ENCODE measurements at places on chromosomes 4 and X.

DNA sequence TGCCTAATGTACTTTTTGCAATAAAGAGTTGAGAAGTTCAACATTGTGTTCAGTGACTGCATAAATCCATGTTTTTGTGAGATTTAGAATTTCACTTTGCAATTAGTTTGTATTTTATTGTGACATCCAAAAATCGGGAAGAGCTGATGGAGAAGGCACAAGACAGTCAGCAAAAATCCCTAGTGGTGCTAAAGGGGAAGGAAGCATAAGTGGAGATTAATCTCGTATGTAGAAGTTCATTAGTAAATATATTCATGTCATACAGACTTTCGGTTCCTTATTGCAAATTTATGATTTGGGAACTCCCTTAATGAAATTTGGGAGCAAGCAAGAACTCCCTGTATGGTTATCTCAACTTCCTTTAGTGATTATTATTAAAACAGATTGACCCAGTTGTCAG, 57.8 kb upstream of the SLC39A8 start:
- DNase-seq: no peak

GRCh38 chr4:154025110-154025509, 236.2 kb upstream of the SFRP2 start:
- no peak for DNase-seq

DNA sequence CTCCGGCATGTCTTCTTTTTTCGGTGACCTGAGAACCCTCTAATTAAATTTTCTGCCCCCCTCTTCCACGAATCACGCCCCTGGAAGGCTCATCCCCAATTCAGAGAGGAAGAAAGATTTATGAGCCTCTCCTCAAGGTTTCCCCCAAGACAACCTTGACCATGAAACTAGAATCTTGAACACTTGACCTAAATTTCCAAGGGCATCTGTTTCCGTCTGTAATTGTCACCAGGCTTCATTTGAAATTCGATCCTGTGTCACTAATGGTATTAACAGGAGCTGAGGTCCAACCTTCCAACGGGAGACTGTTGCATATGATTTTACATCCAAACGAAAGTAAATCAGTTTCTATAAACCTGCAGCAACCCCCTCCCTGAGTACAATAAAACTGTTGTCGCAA, 139.9 kb upstream of the ZIC3 start:
- DNase-seq: no peak

- peak; percentile 84 for DNase-seq
Measured at GRCh38 chr4:242121-242848, 63.0 kb downstream of the ZNF732 start.

- no peak for DNase-seq
Measured at GRCh38 chrX:50827996-50828395, 14.0 kb upstream of the SHROOM4 start.

DNA sequence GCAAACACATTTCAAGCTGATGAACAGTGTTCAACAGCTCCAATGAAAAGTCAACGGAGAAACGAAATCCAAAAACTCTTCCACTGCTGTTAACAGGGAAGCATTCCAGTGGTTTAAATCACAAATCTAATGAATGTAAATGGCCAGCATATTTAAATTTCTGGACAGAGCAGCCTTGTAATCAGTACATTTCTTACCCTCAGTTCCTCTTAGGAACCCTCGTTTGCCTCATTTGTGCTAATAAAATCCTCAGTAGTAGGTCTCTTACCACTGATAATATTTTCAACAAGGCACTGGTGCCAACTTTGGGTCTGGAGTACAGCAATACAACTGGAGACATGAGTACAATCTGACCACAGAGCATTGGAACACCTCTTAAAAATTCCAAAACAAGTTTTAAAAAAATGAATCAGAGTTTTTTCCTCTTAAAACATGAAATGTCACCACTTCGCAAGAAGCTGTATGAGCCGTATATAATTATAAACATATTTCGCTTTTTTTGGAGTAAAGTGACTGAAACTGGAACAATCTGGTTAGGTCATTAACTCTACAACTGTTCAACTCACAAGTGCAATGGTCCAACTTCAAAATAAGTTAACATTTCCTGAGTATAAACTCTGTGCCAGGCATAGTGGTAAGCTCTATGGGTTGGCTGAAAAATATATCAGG, 211.2 kb downstream of the CPEB2 start:
- no peak for DNase-seq

GRCh38 chrX:19343535-19344408, at the start of gene PDHA1:
TSS of gene PDHA1 (plus strand) at chrX:19343927. CDS start at chrX:19344038, 111 bp downstream.
- DNase-seq: peak; percentile 93

GRCh38 chr4:170529748-170530722, 440.3 kb upstream of the AADAT start:
- DNase-seq: no peak

DNA sequence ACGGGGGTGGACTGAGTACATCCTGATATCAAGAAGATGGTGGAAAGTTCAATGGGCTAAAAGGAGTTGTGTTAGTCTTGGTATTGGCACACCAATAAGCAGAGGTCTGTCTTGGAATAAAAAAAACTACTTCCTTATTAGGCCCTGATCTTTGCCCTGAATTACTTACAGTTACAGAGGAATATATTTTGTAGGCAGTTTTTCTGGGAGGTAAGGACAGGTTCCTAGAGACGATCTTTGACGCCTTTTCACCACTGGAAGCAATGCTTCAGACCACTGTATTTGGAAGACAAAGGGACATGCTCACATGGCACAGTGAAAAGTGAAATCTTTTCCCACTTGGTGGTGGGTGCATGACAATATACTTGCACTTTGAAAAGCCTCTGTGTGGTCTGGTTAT, 618 bp upstream of the XK start:
- no peak for DNase-seq

- DNase-seq: no peak
Measured at GRCh38 chr4:48664938-48665337, 115.1 kb downstream of the FRYL start.

DNA sequence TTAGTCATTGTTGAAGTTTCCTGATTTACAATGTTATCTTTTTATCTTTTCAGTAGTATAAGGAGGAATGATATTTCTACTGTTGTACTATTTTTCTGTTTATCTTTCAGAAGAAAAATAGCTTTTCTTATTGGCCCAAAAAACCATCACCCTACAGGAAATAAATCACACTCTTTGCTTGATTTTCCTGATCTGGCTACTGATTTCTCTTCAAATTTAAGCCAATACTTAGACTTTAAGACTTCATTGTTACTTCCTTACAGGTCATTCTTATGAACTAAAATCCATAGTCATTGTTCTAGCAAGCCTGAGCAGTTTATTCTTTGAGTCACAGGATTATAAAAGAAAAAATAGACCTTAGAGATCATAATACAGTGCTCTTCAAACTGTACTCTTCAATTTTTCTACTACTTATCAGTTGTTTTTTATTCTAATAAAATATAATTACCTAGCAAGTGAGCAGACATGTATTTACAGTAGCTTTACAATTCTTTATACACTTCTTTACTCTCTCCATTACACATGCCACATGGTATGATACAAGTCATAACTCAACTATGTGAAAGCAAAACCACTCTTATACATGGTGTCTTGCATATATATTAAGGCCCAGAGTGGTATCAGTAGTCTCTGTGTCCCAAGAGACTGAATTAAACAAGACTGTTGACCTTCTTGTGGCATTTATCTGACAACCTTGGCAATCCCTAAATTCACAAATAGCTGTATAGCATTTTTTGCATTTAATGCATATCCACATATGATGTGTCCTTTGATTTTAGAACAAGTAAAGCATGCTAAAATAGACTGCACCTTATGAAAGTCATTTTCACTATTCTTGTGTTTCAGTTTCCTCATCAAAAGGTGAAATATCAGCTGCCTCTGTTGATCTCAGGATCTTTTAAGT, 47.9 kb downstream of the TET2 start:
- no peak for DNase-seq

GRCh38 chr4:111499291-111499690, 646.0 kb upstream of the FAM241A start:
- DNase-seq: no peak

DNA sequence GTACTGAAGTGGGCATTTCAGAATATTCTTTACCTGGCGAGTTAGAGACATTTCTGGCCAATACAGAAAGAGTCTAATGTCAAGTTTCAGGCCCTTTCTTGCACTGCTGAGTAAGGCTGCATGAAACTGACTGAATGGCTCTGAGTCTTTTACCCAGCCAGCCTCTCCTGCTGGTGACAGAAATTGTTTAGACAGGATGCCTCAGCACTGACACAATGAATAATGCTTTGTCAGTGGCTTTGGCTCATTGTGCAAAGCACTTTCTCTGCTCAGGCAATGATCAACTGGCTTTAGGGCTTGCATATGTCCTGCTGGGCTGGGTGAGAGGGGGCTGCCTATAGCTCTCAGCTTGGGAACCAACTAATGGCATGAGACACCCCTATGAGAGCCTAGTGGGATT, 45.5 kb downstream of the CLNK start:
- DNase-seq: no peak

- DNase-seq: no peak
Measured at GRCh38 chrX:48045410-48046311, 25.8 kb downstream of the ZNF630 start.

GRCh38 chr4:2368746-2369437, 49.6 kb downstream of the ZFYVE28 start:
- DNase-seq: no peak

- DNase-seq: no peak
Measured at GRCh38 chr4:74613266-74613665, 168.3 kb downstream of the AREG start.

GRCh38 chr4:185742766-185743165, 69.2 kb downstream of the SORBS2 start:
- no peak for DNase-seq

DNA sequence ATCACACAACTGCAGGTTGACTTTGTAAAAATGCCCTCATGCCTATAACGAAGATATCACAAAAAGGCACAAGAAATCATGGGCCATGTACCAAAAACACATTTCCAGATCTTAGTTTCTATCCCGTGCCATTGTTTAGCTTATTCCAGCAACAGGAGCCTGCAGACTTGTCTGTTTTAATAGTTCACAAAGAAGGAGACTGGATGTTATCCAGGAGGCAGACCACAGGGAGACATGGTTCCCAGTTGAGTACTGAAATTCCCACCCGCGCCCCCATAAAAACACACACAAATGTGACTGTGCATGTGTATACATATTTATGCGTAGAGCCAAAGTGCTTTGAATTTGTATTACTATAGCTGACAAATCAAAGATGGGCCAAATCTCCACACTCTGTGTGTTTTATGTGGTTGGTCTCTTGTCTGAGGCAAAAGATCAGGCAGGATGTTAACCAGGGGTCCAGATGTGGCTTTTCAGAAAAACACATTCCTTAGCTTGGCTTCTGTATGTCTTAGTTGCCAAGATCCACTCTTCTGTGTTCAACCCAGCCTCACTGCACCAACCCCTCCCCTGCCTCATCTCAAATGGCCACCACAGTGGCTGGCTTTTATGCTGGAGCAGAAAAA, 469.2 kb upstream of the DIPK2B start:
- no peak for DNase-seq

DNA sequence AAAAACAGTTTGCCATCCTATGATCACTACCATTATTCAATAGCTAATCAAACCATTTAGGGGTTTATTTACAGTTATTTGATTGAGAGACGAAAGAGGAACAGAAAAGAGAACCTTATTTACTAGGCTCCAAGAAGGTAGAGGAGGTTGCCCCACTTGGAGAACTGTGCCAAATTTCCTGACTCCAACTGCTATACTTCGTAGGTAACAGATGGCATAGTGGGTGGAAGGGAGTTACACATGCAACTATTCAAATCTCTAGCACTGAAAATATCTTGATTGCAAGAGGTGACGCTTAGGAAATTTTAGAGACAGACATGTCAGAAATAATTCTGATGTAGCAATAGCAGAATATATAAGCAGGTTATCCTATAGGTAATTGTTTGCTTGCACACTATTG, 38.0 kb upstream of the TMPRSS11F start:
- no peak for DNase-seq

DNA sequence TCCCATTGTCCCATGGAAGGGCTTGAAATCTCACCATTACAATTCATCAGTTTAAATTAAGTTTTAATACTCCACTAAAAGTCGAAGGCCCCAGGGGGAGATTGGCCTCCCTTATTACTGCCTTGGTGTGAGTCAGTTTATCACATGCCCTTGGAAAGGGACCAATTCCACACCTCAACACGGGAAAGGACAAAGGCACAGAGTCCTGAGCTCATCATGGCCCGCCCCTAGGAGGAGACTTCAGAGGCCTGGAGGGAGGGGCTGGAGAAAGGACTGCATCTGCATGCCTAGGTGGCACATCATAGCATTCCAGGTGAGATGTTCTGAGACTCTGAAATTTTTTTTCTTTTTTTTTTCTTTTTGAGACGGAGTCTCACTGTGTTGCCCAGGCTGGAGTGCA, 2.8 kb upstream of the SEL1L3 start:
- DNase-seq: no peak

GRCh38 chr4:186264660-186265059, 1.3 kb upstream of the F11 start:
- no peak for DNase-seq

DNA sequence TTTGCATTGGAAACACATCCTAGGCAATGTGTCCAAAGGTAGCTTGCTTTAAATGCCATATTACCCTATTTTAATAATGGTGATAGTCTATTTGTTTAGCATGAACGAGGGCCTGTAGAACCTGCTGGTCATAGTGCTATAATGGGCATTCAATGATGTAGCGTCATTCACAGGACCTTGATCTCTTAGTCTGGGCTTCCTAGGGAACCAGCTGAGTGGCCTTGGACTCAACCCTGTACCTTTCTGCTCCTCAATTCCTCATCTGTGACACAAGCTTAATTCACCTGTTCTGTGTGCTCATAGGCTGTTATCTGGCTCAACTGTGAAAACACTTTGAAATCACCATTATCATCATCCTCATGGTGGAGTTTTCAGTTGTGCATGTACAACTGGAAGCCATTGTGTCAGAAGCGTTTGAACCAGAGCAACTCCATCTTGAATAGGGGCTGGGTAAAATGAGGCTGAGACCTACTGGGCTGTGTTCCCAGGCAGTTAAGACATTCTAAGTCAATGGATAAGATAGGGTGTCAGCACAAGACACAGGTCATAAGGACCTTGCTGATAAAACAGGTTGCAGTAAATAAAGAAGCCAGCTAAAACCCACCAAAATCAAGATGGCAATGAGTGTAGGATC, 346.8 kb upstream of the KLF3 start:
- DNase-seq: no peak
